ENCODE measurements at places on chromosomes 5 and 9. TPM values are rescaled to one million over a fixed set of nuclear protein-coding genes. Genes with fewer than 3 reads are reported as not detected.
A peak's percentile ranks its signal among the peaks of the same experiment; 100 is the strongest.

GRCh38 chr5:143187495-143187894, 216.0 kb downstream of the NR3C1 start:
- DNase-seq, result no peak

- no peak for DNase-seq
These were observed 3.2 kb downstream of the WDR5 start for GRCh38 chr9:134139081-134139480.

DNA sequence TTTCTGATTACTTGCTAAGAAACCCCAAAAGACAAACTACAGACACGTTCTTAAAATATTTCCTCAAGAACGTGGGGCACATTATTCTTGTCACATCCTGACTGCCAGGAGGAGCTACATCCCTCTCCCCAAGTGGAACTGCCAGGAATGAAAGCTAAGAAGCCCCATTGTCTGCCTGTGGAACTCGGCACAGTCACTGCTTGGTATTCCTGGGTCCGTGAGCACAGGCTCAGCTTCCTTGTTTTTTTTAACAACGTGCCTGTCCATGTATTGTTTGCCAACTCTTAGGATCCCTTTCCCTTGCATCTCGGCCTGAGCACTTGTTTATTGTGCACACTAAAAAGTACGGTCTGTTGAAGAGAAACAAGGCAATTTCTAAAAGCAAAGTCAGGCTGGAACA, 47.0 kb upstream of the SELENOP start:
- no peak for DNase-seq

GRCh38 chr5:55973296-55973695, 21.5 kb downstream of the IL6ST start:
- DNase-seq, result no peak

GRCh38 chr9:11595756-11596155, 983.0 kb upstream of the PTPRD start:
- DNase-seq, result no peak

DNA sequence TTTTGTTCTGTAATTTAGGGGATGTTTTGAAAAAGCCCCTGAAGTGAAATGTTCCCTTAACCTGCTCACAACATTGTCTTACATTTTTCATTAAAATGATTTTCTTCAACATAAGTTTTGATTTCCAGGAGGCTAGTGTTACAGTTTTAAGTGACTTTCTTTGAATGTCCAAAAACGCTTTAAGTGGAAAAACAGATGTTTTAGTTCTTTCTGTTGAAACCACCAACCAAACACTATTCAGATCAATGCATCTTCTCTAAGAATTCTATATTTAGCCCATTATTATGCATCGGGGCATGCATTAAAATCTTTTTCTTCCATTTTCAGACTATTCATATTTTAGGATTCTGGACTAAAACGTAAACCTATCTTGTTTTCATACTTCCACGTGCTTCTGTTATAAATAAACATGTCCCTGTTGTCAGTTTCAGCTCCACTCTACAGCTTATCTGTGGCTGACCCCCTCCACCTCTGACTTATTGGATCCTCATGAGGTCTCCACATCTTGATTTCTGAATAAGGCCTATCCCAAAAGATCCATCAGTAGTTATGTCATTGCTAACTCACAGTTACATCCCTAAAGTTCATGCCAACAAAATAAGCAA, 882.3 kb upstream of the SEMA6A start:
- DNase-seq, result no peak

DNA sequence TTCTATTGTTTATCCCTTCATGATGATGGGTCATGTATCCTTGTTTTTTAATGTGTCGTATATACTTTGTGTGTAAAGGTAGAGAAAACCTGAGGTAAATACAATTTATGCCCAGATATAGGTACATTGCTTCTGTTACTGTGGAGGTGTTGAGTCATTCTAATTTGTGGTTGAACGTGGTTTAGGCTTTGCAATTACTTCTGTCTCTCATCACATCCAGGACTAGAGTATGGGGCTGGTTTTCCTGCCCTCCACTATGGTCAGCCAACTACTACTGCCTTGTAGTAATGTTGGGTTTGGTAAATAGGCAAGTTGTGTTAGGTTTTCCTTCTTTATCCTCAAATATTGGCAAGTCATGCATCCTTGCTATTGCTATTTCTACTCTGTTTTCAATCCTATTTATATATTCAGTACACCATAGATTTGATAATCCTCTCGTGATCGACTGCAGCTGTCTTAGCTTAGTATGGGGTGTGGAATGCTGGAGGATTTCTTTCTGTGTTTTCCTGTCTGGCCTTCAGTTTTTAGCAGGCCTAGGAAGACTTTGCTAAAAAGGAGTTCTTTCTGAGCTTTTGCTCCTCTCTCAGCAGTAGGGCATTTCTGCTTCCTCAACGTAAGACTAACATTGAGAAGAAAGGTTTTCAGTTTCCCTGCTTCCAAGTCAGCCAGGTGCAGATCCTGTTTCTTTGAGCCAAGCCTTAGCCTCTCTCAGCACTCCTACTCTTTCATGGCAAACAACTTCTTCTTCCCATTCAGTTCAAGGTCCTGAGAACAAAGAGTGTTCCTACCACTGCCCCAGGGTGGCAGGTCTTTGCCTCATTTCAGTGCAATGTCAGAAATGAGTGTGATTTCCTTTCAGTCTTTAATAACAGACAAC, 844.4 kb upstream of the CDH18 start:
- DNase-seq, result no peak

GRCh38 chr5:79077680-79078365, 8.3 kb downstream of the BHMT2 start:
- DNase-seq, result no peak

GRCh38 chr9:37471942-37472684, 6.9 kb upstream of the ZBTB5 start:
- no peak for DNase-seq

GRCh38 chr9:126162611-126163381, 163.8 kb upstream of the MVB12B start:
- DNase-seq, result peak; percentile 26

GRCh38 chr9:5842929-5843793, 10.2 kb upstream of the ERMP1 start:
- DNase-seq, result no peak

DNA sequence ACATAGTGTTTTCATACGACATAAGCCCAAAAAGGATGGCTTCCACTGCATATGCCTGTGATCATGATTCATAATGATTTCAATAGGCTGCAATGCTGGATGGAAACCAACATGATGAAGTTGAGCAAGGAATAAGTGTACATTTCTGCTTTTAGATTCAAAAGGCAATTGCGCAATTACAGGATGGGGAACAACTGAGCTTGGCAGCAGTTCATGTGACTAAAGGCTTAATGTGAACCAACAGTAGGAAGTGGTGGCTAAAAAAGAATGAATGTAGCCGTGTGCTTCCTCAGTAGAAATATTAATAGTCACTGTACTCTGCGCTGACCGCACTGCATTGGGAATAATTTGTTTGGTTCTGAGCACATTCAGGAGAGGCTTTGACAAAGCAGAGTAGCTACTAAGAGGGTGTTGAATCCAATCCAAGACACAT, 51.2 kb downstream of the SLC1A3 start:
- no peak for DNase-seq

DNA sequence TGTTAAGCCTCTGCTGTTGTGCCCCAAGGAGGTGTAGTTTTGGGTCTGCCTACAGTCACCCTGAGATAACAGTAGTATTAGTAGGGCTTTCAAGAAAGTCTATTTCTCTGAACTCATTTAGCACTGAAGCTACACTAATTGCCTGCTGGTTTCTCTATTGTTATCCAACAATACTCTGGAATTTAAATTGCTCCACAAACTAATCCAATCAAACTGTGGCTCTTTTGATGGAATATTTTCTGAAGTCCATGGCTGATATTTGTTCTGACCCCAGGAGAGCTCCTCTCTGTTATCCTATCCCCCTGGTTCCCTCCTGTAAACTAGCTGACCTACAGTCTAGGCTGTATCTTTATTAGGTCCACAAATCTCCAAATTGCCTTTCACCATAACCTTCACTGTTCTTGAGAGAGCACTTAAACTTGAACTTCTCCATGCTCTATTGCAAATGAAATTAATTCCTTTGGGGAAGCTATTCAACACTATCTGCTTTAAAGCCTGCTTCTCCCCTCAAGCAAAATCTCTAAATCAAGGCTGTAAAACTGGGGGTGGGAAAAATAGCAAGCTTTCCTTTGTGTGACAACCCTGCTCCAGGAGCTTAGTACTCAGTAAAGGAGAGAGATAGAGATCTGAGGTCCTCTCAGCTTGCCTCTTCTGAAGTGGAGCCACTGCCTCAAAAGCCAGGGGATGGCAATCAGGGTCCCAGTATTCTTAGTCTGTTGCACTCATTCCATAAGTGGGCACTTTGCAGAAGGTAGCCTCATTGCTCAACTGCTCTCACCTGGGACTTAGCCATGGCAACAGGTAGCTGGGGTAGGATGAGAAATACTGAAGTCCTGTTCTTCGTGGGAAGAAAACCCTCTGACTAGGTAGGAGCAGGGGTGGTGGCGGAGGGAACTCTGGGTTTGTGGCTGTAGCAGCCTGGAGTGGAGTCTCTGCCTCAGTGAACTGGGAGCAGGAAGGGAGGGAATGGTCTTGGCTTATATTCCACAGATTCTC, 110.9 kb downstream of the MACIR start:
- DNase-seq, result no peak

DNA sequence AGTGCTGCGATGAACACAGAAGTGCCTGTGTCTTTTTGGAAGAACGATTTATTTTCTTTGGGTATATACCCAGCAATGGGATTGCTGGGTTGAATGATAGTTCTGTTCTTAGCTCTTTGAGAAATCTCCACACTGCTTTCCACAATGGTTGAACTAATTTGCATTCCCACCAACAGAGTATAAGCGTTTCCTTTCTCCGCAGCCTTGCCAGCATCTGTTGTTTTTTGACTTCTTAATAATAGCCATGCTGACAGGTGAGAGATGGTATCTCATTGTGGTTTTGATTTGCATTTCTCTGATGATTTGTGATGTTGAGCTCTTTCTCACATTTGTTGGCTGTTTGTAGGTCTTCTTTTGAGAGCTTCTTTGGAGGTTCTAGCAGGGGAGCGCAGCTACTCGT, 134.6 kb downstream of the TENT4A start:
- DNase-seq, result no peak

- DNase-seq, result no peak
These were observed 765.3 kb upstream of the GRAMD2B start for GRCh38 chr5:125657936-125658335.

GRCh38 chr9:93577078-93577974, 942 bp downstream of the PHF2 start:
- peak; percentile 79 for DNase-seq

DNA sequence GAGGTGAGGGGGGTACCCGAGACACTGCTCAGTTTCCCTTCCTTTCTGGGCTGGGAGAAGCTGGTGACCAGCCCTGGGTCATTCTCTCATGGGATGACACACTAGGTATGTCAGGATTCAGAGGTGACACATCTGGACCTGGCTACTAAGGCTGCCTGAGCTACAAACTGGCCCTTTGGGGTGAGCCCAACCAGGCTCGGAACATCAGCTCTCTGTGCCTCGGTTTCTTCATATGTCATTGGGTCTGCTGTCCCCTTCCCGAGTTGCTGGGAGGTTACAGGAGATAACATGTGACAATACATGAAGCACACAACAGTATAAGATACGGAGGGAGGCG, 11.8 kb downstream of the CARD19 start:
- no peak for DNase-seq

DNA sequence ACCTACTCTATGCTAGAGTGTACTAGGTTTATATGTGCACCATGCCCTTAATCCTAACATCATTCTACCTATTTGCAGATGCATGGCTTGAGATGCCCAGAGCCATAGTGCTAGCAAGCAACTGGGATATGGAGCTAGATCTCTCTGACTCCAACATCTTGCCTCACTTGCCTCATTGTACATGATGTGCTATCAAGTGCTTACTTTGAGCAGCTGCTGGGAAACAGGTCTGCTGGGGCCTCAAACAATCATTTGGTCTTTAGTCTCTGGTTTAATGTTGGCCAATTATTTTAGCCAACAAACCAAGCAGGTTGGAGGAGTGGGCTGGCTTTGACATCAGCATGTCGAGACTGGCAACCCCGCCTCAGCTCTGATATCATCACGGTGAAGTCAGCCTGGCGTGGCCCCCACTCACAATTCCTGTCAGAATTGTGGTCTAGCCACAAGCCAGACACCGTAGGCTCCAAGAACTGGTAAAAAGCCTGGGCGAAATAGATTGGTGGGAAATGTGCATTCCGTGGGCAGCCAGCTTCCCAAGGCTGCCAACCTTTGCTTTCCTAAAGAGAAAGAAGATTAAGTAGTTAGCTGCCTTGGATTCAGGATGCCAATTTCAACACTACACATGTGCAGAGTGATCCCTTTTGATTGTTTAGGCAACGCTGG, 21.1 kb upstream of the GAS1 start:
- DNase-seq, result no peak

GRCh38 chr5:33743099-33743498, 148.7 kb downstream of the ADAMTS12 start:
- no peak for DNase-seq

DNA sequence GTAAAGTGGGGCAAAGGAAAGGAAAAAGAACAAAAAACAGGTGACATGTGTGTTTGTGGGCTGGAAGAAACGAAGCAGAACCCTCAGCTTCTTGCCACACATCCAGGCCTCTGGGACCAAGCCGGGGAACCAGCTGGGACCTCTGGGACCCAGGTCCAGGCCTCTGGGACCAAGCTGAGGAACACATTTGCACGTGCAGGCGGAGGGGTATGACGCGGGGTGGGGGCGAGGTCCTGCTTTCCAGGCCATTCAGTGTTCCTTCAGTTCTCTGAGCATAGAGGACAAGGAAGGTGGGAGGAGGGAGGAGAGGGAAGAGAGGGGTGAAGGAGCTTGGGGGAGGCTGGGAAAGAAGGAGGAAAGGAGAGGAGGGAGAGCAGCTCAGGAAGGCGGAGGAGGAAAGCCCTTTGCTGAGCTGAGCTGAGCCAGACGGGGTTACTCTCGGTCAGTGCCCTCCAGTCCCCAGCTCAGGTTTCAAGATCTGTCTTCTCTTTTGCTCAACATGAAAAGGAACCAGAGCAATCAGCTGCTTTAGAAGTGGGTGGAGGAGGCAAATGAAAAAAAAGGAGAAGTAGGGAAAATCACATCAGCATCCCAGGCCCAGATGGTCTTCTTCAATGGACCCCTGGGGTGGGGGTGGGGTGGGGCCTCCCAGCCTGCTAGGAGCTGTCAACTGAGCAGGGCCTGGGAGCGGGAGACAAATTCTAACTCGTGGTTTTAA, 59.1 kb downstream of the ABCA1 start:
- no peak for DNase-seq

- DNase-seq, result no peak
These were observed 55.8 kb upstream of the TMC1 start for GRCh38 chr9:72465593-72465984.

DNA sequence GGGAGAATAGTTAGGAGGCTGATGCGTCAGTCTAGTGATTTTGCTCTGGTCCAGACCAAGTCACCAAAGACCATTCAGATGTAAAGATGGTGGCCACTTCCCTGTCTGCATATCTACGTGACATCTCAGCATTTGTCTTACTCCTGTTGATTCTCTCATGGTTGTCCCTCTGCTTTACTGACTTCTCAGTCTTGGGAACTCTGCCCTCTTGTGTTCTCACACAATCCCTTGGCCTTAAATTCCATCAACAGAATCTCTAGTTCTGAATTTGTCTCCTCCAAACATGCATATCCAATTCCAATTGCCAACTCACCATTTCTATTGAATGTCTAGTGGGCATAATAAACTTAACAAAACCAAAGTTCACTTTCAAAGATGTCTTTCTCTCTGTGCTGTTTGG, 147.8 kb downstream of the SLC24A2 start:
- DNase-seq, result no peak

- no peak for DNase-seq
These were observed 36.3 kb downstream of the VCP start for GRCh38 chr9:35035851-35036701.

Gene ANXA6
- total RNA-seq, result 257 TPM

Gene CER1
- total RNA-seq, result not detected

Gene GARIN3
- total RNA-seq, result not detected

Gene CD72
- 0.59 TPM for total RNA-seq

Gene PCDHB10
- 0.94 TPM for total RNA-seq

Gene PTCD2
- total RNA-seq, result 17.3 TPM

Gene VCAN
- total RNA-seq, result 61.0 TPM

Gene MYOT
- 38.9 TPM for total RNA-seq
